ENCODE measurements at places on chromosomes 4 and X.
A peak's percentile ranks its signal among the peaks of the same experiment; 100 is the strongest.

DNA sequence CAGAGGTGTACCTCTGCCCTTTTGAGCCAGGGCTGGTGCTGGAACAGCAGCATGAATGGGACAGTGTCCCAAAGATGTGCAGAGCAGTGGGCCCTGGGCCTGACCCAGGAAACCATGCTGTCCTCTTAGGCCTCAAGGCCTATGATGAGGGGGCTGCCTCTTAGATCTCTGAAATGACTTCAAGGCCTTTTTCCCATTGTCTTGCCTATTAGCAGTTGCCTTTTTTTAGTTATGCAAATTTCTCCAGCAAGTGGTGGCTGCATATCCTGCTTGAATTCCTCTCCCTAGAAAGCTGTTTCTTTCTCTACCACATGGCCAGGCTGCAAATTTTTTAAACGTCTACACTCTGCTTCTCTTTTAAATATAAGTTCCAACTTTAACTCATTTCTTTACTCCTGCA is 160.3 kb downstream of the CFAP299 start:
- DNase-seq, result no peak

DNA sequence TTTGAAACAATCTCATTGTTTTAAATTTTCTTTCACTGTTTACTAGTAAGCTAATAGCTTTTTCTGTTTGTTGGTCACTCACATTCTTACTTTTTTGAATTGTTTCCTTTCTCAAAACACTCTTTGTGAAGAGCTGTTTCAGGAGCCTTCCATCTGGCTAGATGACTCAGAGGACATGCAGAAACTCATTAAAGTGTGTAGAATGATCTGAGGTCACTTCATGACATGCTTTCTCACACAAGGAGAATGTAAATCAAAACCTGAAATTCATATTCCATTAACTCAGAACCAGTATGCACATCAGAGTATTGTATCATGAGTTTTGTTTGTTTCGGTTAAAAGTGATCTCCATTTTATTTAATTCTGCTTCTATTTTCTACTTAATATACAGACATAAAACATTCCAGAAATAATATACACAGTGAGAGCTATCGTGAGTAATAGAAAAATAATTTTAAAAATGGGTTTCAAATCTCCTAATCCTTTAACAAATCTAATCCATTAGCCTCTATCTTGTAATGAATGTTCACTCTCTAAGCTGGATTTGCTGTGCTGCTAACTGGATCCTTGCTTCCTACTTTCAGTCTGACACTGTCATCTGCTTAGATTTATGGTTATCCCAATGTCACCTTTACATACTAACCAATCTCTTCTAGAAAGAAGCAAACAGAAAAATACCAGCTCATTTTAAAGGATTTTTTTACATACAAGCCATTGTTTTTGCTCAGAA is 449.6 kb downstream of the FSTL5 start:
- DNase-seq, result no peak

- no peak for DNase-seq
Observed at GRCh38 chr4:177862541-177863176, 420.4 kb upstream of the AGA start.

GRCh38 chrX:53288189-53288588 is 6.8 kb upstream of the IQSEC2 start:
- no peak for DNase-seq

- DNase-seq, result no peak
Observed at GRCh38 chr4:112978691-112979472, 70.6 kb upstream of the ANK2 start.

GRCh38 chrX:121581885-121582284 is 534.5 kb downstream of the GLUD2 start:
- no peak for DNase-seq

GRCh38 chrX:129956765-129957164 is 25.7 kb upstream of the BCORL1 start:
- no peak for DNase-seq

DNA sequence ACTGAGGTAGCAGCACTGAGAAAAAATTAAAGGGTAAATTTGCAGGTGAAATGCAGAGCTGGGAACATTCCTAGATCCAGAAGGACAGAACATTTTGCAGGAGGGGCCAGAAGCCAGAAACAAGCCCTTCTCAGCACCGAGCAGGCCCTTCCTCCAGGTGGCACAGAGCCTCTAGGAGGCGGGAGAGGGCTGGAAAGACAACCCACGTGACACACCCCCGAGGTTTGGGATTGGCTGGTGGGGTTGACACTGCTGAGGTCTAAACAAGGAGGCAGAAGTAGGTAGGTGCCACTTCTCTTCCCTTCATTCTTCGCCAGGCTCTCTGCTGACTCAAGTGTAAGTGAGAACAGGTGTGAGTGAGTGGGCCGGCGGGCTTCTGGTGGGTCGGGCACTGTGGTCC is at the start of gene PAGE4:
Gene PAGE4 (plus strand): TSS at position 288 of the 400 bp plus-strand sequence. CDS start 1,126 bp downstream, outside the sequence.
- no peak for DNase-seq

DNA sequence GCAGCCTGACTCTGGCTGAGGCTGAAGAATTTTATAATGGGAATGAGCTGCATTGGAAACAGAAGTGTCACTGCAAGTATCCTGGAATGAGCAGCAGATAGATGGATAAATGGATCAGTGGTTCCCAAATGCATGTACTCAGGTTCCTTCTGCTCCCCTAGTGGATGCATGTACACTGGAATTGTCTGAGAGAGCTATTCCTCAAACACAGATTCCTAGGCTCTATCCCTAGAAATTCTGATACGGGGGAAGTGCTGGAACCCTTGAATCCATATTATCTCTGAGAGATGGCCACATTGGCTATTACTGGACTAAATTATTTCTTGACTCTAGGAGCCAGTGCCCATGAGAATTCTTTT is 64.8 kb downstream of the TMEM131L start:
- no peak for DNase-seq

- no peak for DNase-seq
Observed at GRCh38 chr4:94944726-94945125, 187.0 kb downstream of the BMPR1B start.

DNA sequence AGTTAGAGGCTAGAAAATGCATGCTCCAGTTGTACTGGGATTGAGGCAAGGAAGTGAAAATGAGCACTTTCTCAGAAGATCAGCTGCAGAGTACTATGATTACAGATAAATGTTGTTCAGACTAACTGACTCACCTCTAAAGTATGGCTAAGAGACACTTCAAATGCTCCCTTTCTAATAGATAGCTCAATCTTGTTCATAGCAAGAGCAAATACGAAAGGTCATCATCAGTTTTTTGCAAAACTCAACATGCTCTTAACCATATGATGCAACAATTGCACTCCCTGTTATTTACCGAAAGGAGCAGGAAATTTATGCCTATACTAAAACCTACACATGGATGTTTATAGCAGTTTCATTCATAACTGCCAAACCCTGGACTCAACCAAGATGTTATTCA is 838.4 kb upstream of the INTU start:
- DNase-seq, result no peak

DNA sequence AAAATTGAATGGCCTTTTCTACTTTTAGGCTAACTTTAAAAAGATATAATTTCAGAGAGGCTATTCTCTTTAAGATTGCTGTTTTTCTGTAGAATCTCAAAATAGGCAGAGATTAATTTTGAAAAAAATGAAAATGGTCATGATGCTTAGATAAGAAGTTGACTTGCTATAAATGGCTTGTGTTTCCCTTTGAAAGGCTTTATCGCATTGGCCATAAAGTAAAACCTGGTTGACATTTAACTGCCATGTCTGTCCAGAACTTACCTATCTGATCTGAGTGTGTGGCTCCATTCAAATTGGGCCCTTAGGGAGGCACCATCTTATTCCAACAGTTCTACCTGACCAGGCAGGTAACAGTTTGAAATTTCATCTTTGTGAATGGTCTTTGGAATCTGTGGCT is 56.1 kb downstream of the AFF2 start:
- no peak for DNase-seq

DNA sequence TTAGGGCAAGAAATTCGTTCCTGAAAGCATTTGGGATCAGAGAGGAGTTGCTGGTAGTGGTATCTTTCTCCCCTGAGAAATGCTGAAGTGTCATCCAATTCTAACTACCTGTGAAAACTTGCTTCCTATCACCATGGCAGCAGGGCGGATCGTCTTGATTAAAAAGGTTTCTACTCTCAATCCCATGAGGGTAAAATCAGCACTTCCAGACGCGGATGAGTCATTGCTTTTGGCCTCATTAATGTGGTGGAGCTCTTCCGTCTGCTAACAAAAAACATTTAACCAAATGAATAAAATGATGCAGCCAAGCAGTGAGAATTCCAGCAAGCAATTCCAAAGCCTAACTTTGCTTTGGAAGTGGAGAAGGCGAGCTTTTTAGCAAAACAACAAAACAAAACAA is 325.6 kb downstream of the CAMK2D start:
- no peak for DNase-seq

- DNase-seq, result peak; percentile 29
Observed at GRCh38 chrX:37685381-37686359, at the start of gene XK. TSS of gene XK (plus strand) at chrX:37685791. CDS start at chrX:37685962, 171 bp downstream.

DNA sequence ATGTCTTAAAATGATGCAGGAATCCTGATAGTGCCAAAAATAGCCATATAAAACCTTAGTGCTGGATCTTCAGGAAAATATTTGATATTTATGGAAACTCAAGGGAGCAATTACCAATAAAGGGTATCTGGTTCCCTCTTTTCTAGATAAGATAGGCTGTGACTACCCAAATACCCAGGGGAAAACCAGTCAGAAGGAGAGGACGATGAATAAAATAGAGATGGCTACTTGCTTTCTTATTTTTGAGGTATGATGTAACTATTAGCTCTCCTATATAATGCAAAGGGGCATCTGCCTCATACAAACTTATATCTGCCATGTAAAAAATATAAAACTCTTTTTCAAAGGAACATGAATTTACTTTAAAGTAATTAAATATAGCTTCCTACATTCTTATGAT is 23.4 kb upstream of the COX18 start:
- no peak for DNase-seq

DNA sequence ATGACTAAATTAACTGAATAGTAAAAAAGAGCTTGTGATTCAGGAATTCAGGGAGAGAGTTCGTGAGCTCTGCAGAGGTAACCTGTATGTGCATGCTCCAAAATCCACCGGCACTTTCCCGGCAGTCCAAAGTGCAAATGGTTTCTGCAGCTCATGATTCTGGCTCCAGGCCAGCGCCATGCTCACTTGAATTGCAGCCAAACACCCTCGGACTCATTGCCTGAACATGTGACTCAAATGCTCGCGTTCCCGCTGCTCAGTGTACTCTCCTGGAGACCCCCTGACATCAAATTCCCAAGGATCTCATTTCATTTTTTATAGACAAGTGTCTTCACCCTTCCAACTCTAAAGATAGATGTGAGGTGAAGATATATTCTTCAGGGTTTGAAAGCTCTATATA is 44.1 kb upstream of the SH3RF1 start:
- no peak for DNase-seq

DNA sequence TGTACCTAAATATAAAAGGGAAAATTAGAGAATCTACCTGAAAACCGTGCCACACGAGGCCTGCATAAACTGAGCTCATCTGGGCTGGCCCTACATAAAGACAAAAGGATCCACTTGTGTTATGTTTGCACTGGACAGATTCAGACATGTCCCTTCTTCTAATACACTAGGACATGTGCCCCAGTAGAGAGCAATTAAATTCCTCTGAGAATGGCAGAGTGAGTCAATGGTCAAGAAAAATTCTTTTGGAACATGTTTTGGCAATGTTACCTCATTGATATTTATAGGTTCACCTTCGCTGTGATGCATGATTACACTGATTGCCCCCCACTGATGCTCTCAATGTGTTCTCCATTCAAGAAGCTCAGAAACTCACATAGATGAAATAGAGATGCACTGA is 95.2 kb downstream of the MANBA start:
- no peak for DNase-seq

- no peak for DNase-seq
Observed at GRCh38 chr4:86319390-86319789, 40.5 kb downstream of the MAPK10 start.

GRCh38 chr4:61201961-61202637 is 2.0 kb downstream of the ADGRL3 start:
- DNase-seq, result no peak

GRCh38 chrX:148523303-148524080 is 23.1 kb downstream of the AFF2 start:
- no peak for DNase-seq

- DNase-seq, result no peak
Observed at GRCh38 chr4:26985873-26986272, 125.2 kb downstream of the STIM2 start.

Measured in activated T-cell treated with anti-CD3 and anti-CD28 coated beads for 48 hours (primary cell).